ENCODE measurements at places on chromosomes 1 and 21. TPM values are rescaled to one million over a fixed set of nuclear protein-coding genes. Genes with fewer than 3 reads are reported as not detected.

- H3K4me3 ChIP-seq: no peak within 1 kb of the TSS
- H3K27me3 ChIP-seq: no peaks in the 10 kb centered on the region
Observed at GRCh38 chr1:203186446-203187303, at the start of gene CHI3L1. Gene CHI3L1 (minus strand): TSS chr1:203186704. CDS start chr1:203186623, 81 bp downstream.

- H3K4me3 ChIP-seq: no peak overlapping the region
- peaks cover 23% of the 10 kb centered on the region for H3K36me3 ChIP-seq
- no peak for DNase-seq
- H3K27ac ChIP-seq: no peak overlapping the region
- H3K27me3 ChIP-seq: peaks cover 3% of the 10 kb centered on the region
Observed at GRCh38 chr1:247104965-247105364, 809 bp upstream of the ZNF669 start.

Gene OR2T35
- not detected for total RNA-seq

GRCh38 chr1:192357924-192358323 is 41.1 kb downstream of the RGS21 start:
- no peak for DNase-seq
- no peak overlapping the region for H3K4me3 ChIP-seq
- H3K27ac ChIP-seq: no peak overlapping the region
- H3K36me3 ChIP-seq: no peaks in the 10 kb centered on the region
- H3K4me1 ChIP-seq: no peaks in the 10 kb centered on the region
- H3K27me3 ChIP-seq: no peaks in the 10 kb centered on the region

Gene KCNJ9
- not detected for total RNA-seq

DNA sequence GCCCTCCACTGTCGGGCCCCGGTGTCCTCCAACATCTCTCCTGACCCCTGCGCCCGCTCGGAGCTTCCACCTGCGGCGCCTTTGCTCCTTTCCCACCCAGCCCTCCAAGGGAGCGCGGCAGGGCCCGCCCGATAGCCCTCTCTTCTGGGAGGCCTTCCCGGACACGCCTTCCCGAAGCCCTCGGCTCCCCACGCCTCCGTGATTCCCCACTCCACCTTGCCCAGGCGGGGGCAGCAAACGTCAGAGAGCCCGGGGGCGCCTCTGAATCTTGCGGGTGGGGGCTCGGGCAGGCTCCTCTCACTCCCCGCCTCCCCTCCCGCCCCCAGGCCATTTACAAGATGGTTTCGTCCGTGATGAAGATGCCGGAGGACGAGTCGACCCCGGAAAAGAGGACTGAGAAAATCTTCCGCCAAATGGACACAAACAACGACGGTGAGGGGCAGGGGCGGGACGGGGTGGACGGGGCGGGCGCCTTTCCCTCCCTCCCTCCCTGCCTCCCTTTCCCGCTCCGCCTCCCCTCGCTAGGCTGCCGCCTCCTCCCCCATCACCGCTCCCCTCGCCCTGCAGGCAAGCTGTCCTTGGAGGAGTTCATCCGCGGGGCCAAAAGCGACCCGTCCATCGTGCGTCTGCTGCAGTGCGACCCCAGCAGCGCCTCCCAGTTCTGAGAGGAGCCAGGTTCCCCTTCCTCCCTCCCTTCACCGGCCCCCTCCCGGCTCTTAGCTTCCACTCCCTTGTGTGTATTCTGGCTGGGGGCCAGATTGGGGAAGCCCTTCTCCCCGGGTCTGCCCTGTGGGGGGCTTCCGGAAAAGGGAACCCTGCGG is 7.1 kb downstream of the HPCA start:
- H3K27ac ChIP-seq: no peak overlapping the region
- peaks cover 5% of the 10 kb centered on the region for H3K27me3 ChIP-seq
- no peak for DNase-seq
- peaks cover 15% of the 10 kb centered on the region for H3K4me1 ChIP-seq
- H3K36me3 ChIP-seq: no peaks in the 10 kb centered on the region

- no peaks in the 10 kb centered on the region for H3K36me3 ChIP-seq
- H3K27ac ChIP-seq: peak overlapping the region; percentile 93
- no peak for DNase-seq
- H3K27me3 ChIP-seq: no peaks in the 10 kb centered on the region
Observed at GRCh38 chr1:12148160-12148957, 18.4 kb upstream of the TNFRSF1B start.

Gene LRRC39
- 1.1 TPM for total RNA-seq

Gene MRTO4
- total RNA-seq: 23.4 TPM

- no peak overlapping the region for H3K27ac ChIP-seq
- no peaks in the 10 kb centered on the region for H3K36me3 ChIP-seq
- H3K27me3 ChIP-seq: no peaks in the 10 kb centered on the region
Observed at GRCh38 chr21:36517366-36518075, 37.6 kb upstream of the CLDN14 start.

DNA sequence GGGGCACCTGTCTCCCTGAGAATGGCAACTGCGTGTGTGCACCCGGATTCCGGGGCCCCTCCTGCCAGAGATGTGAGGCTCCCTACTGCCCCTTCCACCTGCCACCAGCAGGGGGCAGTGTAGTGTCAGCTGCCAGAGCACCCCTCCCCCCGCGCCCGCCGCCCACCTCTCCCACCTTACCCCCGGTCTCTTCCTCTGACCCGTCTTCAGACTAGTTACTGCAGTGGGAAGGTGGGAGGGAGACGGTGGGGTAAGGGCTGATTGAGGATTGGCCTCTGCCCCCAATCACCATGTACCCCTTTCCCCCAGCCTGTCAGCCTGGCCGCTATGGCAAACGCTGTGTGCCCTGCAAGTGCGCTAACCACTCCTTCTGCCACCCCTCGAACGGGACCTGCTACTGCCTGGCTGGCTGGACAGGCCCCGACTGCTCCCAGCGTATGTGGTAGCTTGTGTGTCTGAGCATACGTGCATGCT is 10.1 kb upstream of the LRRC71 start:
- no peak overlapping the region for H3K4me3 ChIP-seq
- no peak overlapping the region for H3K27ac ChIP-seq
- no peaks in the 10 kb centered on the region for H3K27me3 ChIP-seq

GRCh38 chr1:207335695-207336363 is 14.4 kb downstream of the CD55 start:
- peak overlapping the region; percentile 75 for H3K27ac ChIP-seq
- no peaks in the 10 kb centered on the region for H3K27me3 ChIP-seq
- peaks cover 3% of the 10 kb centered on the region for H3K36me3 ChIP-seq
- DNase-seq: peak; percentile 28

DNA sequence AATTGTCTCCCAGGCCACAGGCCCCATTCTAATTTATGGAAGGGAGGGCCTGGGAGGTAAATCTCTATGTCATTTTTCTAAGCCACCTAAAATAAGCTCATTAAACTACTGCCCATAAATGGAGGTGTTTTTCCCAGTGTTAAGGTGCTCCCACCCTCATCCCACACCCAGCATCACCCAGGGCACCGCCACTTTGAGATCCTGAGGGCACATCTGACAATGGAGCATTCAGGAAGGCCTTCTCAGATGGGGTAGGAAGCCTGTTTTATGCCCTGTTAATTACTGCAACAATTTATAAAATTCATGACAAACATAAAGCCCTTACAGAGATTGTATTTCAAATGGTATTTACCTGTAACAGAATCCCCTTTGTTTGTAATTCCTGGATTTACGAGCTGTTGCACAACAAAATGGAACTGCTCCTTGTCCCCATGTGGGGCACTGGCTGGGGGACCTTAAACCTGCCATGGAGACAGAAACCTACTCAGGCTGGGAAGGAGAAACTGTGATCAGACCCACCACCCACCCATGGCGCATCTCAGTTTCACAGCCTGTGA is 319.5 kb upstream of the USP24 start:
- no peak overlapping the region for H3K27ac ChIP-seq
- no peak for DNase-seq
- H3K4me1 ChIP-seq: no peaks in the 10 kb centered on the region
- no peaks in the 10 kb centered on the region for H3K36me3 ChIP-seq
- H3K27me3 ChIP-seq: no peaks in the 10 kb centered on the region

Data from T-cell (primary cell).